WERI-Rb-1 (cell line): ENCODE measurements at places on chromosomes 2 and 18.

DNA sequence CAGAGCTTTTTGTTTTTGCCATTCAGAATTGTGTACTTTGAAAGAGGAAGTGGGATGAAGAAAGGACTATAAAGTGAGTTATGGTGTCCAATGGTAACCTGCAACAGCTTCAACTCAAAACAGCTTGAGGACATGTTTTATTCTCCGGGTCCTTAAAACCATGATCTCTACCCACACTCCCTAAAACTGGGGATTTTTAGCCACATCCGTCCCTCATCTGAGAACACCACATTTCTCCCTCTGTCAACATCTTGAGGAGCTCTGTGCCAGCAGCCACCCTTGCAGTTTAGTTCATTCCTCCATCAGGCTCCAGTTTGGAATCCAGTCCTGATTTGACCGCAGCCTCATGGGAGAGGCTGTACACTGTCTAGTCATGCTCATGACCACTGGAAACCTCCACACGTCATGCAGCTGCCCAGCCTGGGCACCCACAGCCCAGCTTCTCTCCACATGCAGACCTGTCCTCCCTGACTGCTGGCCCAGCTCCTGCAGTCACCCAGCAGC, 62.6 kb downstream of the C18orf63 start:
- no peak for DNase-seq

DNA sequence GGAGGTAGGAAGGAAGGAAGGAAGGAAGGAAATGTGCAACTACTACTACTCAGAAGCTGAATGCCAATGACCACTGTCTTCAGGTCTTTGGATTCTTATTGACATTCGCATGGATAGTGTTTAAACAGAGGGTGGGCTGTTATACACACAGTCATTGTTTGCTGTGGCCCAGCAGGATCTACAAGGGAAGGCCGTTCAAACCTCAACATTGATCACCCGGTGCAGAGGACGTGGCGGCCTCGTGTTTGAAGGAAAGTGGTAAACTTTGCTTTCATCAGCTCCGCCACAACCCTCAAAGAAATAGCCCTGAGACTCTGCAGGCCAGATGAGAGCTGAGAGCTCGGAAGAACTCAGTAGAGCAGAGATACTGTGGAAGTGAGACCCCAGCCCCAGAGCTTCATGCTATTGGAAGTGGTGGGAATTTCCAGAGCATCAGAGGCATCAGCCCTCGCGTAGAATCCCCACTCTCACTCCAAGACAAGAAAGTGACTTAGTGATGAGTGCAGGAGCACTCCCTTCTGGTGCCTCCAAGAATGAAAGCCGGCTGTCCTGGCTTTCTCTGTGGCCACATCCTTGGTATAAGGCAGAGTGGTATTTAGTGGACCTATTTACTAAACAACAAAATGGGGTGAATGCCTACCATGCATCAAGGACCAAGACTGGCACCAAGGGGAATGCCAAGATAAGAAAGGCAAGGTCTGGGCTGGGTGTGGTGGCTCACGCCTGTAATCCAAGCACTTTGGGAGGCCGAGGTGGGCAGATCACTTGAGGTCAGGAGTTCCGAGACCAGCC, 10.1 kb upstream of the ROCK2 start:
- DNase-seq, result no peak

DNA sequence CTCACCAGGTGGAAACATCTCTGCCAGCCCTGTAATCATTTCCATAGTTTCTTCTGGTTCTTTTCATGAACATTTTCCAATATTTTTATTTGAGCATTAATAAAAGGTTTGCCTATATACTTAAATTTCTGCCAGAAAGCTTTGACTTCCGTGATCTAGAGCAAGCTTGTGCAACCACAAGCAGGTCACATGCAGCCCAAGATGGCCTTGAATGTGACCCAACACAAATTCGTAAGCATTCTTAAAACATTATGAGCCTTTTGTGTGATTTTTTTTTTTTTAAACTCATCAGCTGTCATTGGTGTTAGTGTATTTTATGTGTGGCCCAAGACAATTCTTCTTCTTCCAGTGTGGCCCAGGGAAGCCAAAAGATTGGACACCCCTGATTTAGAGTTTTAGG, 51.6 kb downstream of the NEDD4L start:
- no peak for DNase-seq

DNA sequence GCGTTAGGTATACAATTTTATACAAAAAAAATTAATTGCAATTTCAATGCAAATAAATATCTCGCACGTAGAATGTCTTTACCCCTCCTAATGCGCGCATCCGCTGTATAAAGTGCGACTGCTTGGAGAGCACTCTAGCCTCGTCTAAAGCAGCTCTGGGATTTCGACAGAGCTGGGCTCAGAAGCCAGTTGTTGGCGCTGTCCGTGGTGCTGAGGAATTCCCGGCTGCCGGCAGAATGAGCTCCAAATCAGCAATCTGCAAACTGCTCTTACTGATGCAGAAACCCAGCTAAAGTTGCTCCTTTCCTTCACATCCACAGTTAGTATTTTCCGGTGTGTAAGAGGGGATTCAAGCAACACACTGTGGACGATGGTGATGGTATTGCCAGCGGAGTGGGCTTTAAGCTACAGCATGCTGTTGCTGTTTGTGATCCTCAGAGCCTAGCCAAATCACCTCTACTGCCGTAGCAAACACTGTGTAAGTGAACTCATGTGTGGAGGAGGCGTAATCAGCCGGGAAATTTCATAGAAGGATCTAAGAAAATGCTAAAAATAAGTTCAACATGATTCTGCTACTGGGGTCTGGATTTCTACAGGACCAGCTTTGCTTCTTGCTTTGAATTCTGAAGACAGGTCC, at the start of gene VWC2L:
VWC2L (plus strand) TSS at position 137 of the 637 bp plus-strand sequence. CDS start 3,140 bp downstream, outside the sequence.
- DNase-seq, result peak; percentile 40

GRCh38 chr2:197219636-197220035, 90.9 kb downstream of the ANKRD44 start:
- DNase-seq, result no peak

DNA sequence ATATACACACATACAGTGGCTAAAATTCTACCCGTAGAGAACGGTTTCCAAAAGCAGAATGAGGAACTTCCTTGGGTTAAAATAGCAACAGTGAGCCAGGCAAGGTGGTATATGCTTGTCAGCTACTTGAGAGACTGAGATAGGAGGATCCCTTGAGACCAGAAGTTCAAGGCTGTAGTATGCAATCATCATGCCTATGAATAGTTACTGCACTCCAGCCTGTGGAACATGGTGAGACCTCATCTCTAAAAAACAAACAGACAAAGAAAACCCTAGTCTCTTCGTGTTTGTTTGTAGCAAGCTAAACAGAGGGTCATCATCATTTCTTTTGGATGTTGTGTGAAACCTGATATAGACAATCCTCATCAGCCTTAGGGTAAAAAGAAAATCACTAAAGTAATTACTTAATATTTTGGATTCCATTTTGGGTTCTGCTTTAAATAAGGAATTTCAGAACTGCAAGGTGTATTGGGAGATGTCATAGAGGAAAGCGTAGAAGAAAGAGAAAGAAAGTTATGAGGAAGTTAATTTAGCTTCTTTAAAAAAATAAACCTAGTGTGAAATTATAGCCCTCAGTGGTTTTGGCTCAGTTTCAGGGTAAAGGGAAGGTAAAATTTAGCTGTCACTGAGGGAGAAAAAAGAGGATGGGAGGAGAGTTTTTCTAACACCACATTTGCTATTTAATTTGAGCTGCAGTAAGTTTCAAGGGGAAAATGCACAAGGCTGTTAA, 46.5 kb downstream of the PLEK start:
- DNase-seq, result no peak

- DNase-seq, result peak; percentile 87
Measured at GRCh38 chr2:109135359-109136197, 6.6 kb downstream of the SH3RF3 start.

- DNase-seq, result no peak
Measured at GRCh38 chr18:837922-838321, 25.9 kb upstream of the YES1 start.

GRCh38 chr2:237097911-237098702, 12.4 kb downstream of the COPS8 start:
- no peak for DNase-seq

DNA sequence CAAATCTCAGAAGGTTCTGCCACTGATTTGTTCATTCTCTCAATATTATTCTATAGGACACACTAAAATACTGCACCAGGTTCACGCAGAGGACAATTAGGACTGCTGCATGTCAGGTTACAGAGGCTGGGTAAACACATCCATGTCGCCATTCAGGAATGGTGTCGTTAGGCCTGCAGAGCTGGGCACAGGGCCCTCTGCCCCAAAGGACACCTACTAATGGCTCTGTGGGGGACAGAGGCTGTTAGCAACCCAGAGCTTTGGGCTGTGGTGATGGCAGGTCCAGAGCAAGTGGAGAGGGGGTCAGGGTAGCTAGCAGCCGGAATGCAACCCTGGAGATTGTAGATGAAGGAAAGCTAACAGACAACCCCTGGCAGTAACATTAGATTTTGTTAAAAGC, 115.9 kb downstream of the TTC32 start:
- no peak for DNase-seq

DNA sequence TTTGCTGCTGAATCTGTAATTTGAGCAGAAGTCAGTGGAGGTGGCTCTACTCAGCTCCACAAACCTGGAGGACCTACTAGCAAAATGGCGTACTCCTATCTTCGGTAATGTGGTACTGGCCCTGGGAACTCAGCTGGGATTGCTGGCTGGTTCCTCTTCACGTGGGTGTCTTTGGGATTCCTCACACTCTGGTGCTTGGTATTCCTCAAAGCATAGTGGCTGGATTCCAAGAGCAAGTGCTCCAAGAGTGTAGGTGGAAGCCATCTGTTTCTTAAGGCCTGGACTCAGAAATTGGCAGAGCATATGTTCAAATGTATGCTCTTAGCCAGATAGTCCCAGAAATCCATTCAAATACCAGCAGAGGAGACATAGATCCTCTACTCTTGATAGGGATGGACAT, 281.9 kb upstream of the CDH7 start:
- DNase-seq, result no peak

DNA sequence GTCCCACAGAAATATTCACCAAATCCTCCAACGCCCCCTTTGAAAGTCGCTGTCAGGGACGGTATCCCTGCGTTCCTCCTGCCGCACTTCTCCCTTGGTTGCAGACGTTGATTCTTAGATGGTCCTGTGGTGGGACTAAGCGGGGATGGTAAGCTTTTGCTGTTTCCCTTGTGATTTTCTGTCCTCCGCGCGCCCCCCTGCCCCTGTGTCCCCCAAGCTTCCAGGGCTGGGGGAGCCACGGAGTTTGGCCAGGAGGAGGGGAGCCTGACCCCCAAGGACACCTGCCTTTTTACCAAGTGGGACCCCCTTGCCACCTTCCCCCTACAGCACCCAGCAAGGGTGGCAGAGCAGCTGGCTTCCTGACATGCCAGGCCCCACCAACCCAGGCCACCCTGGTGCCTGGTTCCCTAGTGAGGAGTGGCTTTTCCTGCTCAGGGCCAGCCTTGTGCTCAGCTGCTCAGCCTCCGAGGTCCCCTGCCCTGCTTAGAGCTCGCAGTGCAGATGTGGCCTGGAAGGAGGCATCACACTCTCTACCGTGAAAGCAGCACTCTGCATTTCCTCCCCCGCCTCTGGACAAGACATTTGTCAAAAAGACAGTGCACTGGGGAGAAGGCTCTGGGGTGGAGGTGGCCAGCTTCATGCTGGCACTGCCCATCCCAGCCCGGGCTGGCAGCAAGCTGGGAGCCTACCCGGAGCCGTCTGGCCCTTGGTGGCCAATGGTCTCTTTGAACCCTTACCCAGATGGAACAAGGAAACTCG, 49.4 kb downstream of the TWIST2 start:
- DNase-seq, result no peak
